Suppressor macrophage (primary cell): ENCODE measurements at places on chromosomes 7 and 10.

- DNase-seq: no peak
Observed at GRCh38 chr7:138907201-138907847, 73.9 kb downstream of the KIAA1549 start.

DNA sequence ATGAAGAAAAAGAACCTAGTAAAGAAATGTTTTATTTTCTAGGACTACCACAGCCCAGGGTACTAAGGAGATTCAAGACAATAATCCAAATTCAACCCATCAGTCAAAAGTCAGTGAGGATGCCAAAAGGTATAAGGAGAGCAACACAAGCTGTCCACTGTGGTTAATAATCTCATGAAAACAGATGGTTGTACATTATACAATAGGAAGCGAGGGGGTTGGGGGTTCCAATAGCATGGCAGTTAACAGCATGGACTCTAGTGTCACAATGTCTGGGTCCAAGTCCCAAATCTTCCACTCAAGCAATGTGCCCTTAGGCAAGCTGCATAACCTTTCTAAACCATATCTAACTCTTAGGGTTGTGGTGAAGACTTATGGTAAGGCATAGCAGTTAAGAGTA is 35.1 kb downstream of the BRAF start:
- DNase-seq: no peak

DNA sequence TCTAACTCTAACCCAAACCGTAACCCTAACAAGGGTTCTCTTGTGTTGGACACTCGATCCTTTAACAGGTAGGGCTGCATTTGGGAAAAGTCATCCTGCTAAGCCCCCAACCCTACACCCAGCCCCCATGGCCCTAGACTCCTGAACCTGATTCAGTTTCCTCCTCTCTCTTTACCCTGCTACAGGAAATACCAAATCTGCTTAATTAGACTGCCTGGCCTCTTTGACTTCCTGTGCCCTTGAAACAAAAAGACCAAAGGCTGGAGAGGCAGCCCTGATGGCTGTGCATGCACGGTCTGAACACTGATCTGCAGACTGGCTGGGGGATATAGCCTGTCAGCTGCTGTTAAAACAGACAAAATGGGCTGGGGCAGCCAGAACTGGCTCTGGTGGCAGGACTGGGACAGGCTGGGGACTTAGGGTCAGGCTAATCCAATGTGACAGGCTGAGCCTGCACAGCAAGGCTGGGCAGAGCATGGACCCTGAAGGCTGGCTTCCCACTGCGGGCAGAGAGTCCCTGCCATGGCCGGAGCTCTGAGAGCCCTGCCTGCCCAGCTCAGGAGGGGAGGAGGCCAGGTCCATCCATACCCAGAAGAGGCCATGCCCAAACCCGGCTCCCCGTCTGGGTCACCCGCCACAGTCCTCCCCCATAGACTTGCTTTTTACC is 51.0 kb upstream of the MSMB start:
- no peak for DNase-seq

- no peak for DNase-seq
Observed at GRCh38 chr10:108633046-108633445, 1290.3 kb downstream of the XPNPEP1 start.

DNA sequence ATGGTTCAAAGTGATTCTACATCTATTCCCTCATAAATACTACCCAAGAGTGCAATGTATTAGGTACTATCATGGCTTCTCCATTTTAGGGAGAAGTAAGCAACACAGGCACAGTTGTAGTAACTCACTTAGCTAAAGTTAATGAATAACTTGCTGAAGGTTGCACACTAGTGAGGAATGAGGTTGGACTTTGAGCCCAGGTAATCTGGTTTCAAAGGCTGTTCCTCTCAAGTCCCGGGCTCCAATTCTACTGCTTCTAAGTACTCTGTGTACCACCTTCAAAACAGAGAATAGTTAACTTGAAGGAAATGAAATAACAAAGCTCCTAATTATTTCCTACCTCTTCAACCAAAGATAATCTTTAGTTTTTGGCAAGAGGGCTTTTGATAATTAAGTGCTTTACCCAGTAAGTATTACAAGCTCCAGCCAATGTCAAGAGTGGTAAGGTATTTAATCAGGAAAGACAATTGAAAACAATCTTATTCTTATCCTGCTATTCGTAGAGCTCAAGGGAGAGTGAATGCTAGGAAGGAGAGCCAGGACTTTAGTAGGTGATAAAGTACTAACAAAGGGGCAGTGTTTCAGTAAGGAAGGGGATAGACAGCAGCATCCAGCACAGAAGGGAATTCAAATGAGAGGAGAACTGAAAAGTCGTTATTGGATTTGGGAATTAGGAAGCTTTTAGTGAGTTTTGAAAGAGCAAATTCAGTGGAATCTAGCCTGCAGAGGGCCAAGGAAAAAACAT is 158.2 kb upstream of the PTPRZ1 start:
- DNase-seq: no peak
